ENCODE measurements at places on chromosomes 2 and 18. TPM values are rescaled to one million over a fixed set of nuclear protein-coding genes. Genes with fewer than 3 reads are reported as not detected.
A peak's percentile ranks its signal among the peaks of the same experiment; 100 is the strongest.

DNA sequence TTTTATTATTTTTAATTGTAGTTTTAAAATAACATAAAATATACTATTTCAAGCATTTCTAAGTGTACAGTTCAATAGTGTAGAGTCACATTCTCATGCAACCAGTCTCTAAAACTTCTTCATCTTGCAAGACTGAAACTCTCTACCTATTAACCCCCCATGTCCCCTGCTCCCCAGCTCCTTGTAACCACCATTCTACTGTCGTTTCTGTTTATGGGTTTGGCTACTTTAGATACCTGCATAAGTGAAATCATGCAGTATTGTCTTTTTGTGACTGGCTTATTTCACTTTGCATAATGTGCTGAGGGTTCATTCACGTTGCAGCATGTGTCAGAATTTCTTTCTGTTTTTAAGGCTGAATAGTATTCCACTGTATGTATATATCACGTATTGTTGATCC is 139.4 kb downstream of the SMAD7 start:
- no peak for DNase-seq

DNA sequence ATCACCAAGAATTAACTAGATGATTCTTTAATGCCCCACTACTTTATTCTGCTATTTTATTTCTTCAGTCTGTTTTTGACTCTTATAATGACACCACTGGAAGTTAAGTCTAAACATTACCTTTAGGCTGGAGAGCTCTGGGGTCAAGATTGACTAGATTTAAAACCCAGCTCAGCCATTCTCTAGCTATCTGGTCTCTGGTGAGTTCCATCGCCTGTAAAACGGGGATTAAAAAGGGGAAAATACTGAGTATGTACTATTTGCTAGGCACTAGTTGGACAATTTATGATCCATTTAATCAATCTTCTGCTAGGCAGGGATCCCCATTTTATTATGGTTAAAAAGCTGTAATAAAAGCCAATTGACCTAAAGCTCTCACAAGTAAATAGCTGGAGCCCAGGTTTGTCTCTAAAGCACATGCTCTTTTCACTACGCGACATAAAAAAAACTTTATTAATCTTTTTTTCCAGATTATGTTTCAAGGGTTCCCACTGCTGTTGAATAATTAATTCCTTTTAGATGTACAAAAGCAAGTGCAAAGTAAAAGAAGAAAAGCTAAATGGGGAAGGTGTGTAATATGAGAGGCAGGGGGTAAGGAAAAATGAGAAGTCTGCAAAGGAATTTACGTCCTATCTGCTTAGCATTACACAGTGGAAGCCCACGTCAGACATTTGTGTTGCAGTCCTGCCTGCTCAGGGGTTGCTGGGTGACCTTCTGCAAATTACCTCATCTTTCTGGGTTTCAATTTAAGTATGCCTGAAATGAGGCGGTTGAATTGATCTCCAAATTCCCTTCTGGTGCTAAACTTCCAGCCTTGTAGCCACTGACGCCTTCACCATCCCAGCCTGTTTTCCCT is 918 bp upstream of the NABP1 start:
- peak; percentile 53 for DNase-seq

DNA sequence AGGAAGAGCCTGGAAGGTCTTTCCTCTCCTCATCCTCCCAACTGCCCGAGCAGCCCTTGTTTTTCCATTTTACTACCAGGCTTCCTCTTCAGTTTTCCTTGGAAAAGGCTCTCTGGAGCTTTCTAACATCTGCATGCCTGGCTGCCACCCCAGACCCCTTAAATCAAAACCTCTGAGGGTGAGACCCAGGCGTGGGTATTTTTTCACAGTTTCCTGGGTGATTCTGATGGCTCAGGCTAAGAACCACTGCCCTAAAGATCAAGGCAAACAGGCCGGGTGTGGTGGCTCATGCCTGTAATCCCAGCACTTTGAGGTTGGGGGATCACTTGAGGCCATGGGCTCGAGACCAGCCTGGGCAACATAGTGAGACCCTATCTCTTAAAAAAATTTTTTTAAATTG is 35.4 kb downstream of the EMILIN2 start:
- DNase-seq, result no peak

DNA sequence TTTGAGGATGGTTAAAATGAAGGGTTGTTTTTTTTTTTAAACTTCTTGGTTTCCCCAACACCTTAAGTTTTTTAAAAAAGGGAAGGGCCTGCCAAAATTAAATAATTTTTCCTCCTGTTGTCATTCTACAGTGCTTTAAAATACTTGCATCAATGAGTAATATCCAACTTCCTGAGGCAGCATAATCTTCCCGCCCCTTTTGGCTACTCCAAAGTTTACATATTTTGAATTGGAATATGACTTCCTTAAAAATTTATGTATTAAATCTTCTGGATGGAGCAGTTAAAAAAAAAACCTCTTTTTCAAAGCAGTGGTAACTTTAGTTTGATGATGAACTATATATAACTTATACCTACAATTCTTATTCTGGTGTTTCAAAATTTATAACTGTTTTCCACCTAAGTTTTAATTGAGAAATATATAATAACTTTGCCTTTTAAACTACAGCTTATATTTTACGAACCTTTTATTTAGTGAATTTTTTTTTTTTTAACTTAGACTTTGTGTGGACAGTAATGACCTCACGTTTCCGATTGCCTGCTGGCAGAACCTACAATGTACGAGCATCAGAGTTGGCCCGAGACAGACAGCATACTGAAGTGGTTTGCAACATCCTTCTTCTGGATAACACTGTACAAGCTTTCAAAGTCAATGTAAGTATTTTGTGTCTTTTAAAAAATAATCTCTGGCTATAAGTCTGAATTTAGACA is 49.8 kb downstream of the PTPN4 start:
- DNase-seq, result peak; percentile 73

DNA sequence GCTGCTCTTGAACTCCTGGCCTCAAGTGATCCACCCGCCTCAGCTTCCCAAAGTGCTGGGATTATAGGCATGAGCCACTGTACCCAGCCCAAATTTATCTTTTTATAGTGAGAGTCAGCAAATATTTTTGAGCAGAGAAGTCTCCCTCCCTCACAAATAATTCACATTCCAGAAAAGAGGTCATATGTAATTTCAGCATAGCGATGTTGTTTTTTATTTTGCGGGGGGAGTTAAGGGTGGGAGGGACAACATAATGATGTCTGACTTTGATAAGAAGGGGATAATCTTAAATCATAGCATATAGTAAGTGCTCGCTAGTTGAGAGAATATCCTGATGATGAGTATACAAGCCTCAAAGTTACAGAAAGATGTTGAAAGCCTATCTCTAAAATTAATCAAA is 1090.2 kb upstream of the ACVR2A start:
- DNase-seq, result no peak

DNA sequence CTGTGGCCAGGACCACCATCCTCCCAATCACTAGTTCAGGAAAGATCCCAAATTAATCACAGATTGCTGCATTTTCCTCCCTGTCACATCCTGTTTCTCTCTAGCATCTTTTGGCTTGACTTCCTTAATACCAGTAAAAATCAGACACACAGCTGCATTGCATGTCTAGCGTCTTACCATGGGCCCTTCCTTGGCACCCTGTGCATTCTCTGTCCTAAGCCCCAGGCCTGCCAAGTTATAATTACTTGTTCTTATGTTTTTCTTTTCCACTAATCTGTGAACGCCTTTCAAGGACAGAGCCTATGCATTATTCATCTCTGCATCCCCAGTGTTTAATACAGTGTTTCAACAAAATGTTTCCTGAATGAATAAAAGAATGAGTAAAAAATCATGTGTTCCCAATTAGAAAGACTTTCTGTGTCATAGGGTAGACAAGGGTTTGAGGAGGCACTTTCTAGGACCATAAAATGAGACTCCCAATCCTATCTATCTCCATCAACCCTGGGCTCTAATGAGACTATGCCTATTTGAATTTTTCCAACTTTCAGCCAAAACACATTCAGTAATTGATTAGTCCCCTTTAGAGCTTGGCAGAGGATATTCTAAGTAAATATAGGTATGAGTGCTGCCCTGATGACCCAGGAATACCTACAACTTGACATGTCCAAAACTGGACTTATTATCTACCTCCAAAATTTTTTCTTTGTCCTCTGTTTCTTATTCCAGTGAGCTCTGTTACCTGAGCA is 10.3 kb upstream of the NT5C1B start:
- DNase-seq, result no peak

Gene CASP8
- total RNA-seq, result 29.4 TPM

Gene CNDP1
- not detected for total RNA-seq

Gene VWC2L
- total RNA-seq, result not detected

Measured in PC-3 (cell line).